ENCODE measurements at places on chromosomes 6 and 20. TPM values are rescaled to one million over a fixed set of nuclear protein-coding genes. Genes with fewer than 3 reads are reported as not detected.

TMEM217 gene
- total RNA-seq: 0.41 TPM

CALHM4 gene
- not detected for total RNA-seq

VIP gene
- total RNA-seq: not detected

NOTCH4 gene
- 0.53 TPM for total RNA-seq

VSTM2L gene
- not detected for total RNA-seq

IER3 gene
- 5.7 TPM for total RNA-seq

CYB5R4 gene
- 15.5 TPM for total RNA-seq

TJAP1 gene
- total RNA-seq: 23.6 TPM

OR14J1 gene
- total RNA-seq: not detected

NRSN2 gene
- 0.69 TPM for total RNA-seq

KIF3B gene
- total RNA-seq: 7.3 TPM

BMP2 gene
- total RNA-seq: not detected

GRCh38 chr6:110949679-110950285, 8.7 kb upstream of the GTF3C6 start:
- H3K4me1 ChIP-seq: no peaks in the 10 kb centered on the region
- no peaks in the 10 kb centered on the region for H3K36me3 ChIP-seq

- peak overlapping the region; percentile 56 for H3K27ac ChIP-seq
- no peaks in the 10 kb centered on the region for H3K27me3 ChIP-seq
- no peak for DNase-seq
- H3K4me3 ChIP-seq: no peak overlapping the region
- peaks cover 4% of the 10 kb centered on the region for H3K4me1 ChIP-seq
Measured at GRCh38 chr6:90424580-90424979, 127.9 kb upstream of the BACH2 start.

DNA sequence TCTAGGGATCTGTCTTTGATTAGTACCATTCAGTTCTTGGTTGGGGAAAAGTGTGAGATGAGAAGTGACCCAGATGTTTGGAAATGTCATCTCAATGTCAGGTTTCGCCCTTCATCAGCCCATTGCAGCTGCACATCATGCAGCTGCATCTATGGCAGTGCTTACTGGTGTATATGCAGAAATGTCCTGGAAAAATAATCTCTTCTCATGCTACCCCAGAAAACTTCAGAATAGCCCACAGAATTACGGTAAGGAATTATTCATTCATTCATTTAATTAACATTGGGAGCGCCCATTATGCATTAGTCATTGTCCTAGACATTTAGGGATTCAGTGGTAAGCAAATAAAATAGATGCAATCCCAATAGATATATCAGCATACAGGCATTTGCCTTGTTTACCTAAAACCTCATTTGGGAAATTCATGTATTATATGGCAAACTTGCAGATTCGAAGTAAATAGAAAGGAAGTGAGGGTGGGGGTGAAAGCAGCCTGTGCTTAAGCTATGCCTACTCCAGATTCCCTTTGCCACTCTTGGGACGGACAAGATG, 89.2 kb downstream of the PDE7B start:
- no peaks in the 10 kb centered on the region for H3K4me1 ChIP-seq
- no peak overlapping the region for H3K27ac ChIP-seq
- no peaks in the 10 kb centered on the region for H3K36me3 ChIP-seq
- no peaks in the 10 kb centered on the region for H3K27me3 ChIP-seq

GRCh38 chr6:13508711-13509705, 21.6 kb upstream of the GFOD1 start:
- peaks cover 4% of the 10 kb centered on the region for H3K27me3 ChIP-seq
- DNase-seq: no peak
- no peaks in the 10 kb centered on the region for H3K4me1 ChIP-seq

- no peak for DNase-seq
- no peaks in the 10 kb centered on the region for H3K36me3 ChIP-seq
- no peaks in the 10 kb centered on the region for H3K27me3 ChIP-seq
- no peak overlapping the region for H3K27ac ChIP-seq
Measured at GRCh38 chr6:149266659-149267058, 50.9 kb upstream of the TAB2 start.

- H3K36me3 ChIP-seq: no peaks in the 10 kb centered on the region
- DNase-seq: no peak
- no peaks in the 10 kb centered on the region for H3K27me3 ChIP-seq
- no peak overlapping the region for H3K4me3 ChIP-seq
- no peak overlapping the region for H3K27ac ChIP-seq
Measured at GRCh38 chr6:45759472-45759810, 256.2 kb downstream of the CLIC5 start.

DNA sequence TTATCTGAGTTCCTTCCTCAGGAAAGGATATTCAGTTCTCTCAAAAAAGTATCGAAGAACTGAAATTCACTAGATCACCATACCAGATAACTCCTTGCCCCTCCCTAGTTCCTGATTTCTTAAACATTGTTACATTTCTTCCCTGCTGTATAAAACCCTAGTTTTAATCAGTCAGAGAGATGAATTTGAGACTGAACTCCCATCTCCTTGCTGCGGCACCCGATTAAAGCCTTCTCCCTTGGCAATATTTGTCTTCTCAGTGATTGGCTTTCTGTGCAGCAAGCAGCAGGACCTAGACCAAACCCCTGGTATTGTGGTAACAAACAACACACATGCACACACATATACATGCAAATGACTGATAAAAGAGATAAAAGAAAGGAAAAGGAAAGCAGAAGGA, 1364.6 kb upstream of the GJE1 start:
- H3K4me1 ChIP-seq: no peaks in the 10 kb centered on the region
- no peaks in the 10 kb centered on the region for H3K36me3 ChIP-seq
- H3K27ac ChIP-seq: no peak overlapping the region
- DNase-seq: no peak
- H3K4me3 ChIP-seq: no peak overlapping the region

DNA sequence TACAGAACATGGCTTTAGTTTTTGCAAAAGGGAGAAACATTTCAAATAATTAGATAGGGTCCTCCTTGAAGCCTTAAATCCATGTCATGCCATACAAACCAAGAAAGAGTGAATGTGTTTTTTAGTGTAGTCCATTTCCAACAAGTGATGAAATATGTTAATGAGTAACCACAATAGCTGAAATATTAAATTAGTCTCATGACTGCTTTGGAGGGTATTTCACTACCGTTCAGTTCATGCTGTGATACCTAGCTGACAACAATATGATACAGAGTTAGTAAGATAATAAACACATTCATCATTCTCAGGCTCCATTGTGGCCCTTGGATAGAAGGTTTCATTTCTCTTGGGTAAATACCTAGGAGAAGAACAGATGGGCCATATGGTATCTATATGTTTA, 5.8 kb upstream of the ID4 start:
- H3K27me3 ChIP-seq: peaks cover 10% of the 10 kb centered on the region
- no peaks in the 10 kb centered on the region for H3K36me3 ChIP-seq

- H3K4me1 ChIP-seq: peaks cover 3% of the 10 kb centered on the region
- H3K4me3 ChIP-seq: no peak overlapping the region
- H3K27me3 ChIP-seq: peaks cover 6% of the 10 kb centered on the region
- DNase-seq: no peak
- H3K36me3 ChIP-seq: no peaks in the 10 kb centered on the region
Measured at GRCh38 chr6:142235272-142235671, 66.5 kb upstream of the ADGRG6 start.

GRCh38 chr6:150176152-150176551, 33.3 kb downstream of the PPP1R14C start:
- no peaks in the 10 kb centered on the region for H3K4me1 ChIP-seq
- H3K27me3 ChIP-seq: no peaks in the 10 kb centered on the region
- no peaks in the 10 kb centered on the region for H3K36me3 ChIP-seq
- no peak for DNase-seq
- no peak overlapping the region for H3K27ac ChIP-seq

DNA sequence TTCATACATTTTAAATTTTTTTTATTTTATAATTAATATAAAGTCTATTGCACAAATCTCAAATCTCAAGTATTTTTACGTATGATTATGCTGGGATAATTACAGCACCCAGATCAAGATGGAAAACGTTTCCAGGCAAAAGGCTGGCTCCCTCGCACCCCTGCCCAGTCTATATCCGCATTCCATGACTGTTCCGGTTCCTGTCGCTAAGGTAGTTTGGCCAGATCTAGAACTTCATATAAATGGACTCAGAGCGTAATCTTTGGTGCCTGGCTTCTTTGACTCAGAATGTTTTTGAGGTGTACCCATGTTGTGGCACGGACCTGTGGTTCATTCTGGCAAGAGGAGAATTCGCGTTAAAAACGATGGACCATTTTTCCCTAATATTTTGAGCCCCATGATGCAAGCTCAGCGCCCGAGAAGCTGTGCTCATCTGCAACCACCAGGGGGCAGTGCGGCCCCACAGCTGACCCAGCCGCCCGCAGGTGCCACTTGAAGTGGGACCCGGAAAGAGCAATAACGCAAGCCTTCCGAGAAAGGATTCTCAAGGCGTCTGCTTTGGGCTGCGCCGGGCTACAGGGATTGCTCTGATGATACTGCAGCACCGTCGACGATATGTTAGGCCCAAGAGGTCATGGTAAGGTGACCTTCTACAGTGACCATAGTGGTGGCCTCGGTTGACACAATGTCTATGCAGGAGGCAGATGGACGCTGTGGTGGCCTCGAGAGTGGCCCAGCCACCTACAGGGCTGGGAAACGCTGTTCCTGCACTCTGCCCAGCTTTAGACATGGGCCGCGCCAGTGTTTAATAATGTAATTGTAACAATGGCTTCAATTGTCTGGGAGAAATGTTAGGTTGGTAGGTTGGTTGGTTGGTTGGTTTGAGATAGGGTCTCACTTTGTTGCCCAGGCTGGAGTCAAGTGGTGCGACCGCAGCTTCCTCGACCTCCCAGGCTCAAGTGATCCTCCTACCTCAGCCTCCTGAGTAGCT, 160.1 kb downstream of the ZMYND8 start:
- H3K27ac ChIP-seq: no peak overlapping the region
- H3K36me3 ChIP-seq: no peaks in the 10 kb centered on the region
- no peak overlapping the region for H3K4me3 ChIP-seq
- H3K4me1 ChIP-seq: peaks cover 5% of the 10 kb centered on the region
- H3K27me3 ChIP-seq: no peaks in the 10 kb centered on the region
- DNase-seq: peak; percentile 79

DNA sequence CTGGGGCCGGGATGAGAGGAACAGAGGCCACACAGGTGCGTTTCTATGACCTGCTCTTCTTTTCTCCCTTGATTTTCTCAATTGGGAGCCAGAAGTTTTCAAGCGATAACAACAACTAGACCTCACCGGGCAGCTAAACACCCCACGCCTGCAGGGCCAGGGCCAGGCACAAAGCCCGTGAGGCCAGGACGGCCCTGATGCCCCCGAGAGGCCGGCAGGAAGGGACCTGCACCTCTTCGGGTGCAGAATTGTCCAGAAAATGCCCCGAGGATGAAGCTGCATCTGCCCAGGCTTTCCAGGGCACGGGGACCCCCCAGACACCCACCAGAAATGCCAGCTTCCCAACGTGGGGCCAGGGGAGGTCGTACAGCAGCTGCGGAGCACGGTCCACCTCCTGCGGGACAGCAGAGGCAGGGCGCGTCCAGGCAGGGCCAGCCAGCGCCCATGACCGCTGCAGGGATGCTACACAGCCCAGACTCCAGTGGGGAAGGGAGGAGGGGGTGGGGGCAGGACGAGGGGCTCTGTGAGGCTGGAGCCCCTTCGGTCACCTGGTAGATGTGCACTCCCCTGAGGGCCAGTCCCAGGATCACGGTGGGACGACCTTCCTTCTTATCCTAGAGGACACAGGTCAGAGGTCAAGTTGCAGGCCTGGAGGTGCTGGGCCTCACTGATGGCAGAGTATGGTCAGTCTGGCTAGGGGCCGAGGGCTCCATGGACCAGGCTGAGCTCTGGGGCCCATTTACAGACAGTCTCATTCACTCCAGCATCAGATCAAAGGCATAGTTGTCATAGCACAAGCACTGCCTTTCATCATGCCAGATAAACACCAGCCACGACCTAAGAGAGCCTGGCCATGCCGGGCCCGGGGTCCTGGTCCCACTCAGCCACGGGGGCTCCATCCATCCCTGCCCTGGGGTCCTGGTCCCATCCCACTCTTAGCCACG, 16.4 kb downstream of the FRMD1 start:
- no peak overlapping the region for H3K4me3 ChIP-seq
- no peak for DNase-seq
- H3K4me1 ChIP-seq: no peaks in the 10 kb centered on the region
- H3K27ac ChIP-seq: no peak overlapping the region
- no peaks in the 10 kb centered on the region for H3K27me3 ChIP-seq

DNA sequence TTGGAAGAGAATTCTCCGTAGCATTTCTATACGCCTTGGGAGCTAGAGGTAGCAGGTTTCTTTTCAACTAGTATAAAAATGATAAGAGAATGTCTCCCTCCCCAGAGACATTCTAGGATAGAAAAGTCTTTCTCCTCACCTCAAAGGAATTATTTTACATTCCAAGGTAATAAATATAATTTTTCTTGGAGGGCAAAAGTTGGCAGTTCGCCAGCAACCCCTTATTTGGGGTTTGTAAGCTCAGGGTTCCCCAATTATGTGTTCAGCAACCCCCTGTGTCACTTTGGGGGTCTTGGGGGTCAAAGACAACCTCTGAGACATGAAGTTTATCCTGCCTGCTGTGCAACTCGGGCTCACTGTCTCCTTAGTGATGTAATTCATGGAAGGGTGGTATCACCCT, 58.3 kb downstream of the THEMIS start:
- no peak for DNase-seq
- peaks cover 44% of the 10 kb centered on the region for H3K36me3 ChIP-seq
- H3K27ac ChIP-seq: no peak overlapping the region
- H3K27me3 ChIP-seq: no peaks in the 10 kb centered on the region
- no peak overlapping the region for H3K4me3 ChIP-seq

GRCh38 chr6:9225441-9225871, 790.1 kb upstream of the SLC35B3 start:
- H3K27ac ChIP-seq: no peak overlapping the region
- no peak overlapping the region for H3K4me3 ChIP-seq
- no peak for DNase-seq
- no peaks in the 10 kb centered on the region for H3K4me1 ChIP-seq
- H3K27me3 ChIP-seq: no peaks in the 10 kb centered on the region

DNA sequence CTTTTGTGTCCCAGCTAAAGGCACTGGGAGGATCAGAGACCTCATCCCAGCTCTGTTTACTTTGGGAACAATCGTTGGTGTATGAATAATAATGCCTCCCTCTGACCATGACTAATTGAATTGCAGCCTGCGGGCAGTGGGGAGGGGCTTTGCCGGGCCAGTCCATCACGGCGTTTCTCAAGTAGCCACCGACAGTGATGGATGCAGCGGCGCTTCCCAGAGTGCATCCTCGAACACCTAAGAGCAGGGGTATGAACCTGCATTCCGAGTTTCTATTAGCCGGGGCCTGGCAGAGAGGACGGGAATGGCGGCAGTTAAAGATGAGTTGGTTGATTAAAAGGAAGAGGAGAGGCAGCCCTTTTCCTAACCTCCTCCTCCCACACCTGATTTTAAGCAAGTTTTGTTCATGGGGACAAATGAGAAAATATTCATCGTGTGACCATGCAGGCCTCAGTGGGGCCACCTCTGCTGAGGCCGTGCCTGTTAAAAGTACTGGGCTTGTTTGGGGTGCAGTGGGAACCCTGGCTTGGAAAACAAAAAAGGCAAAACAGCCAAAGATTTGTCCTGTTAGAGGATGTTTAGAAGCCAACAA, 154.1 kb downstream of the FOXA2 start:
- H3K27me3 ChIP-seq: no peaks in the 10 kb centered on the region
- no peaks in the 10 kb centered on the region for H3K36me3 ChIP-seq
- no peak overlapping the region for H3K27ac ChIP-seq
- H3K4me1 ChIP-seq: no peaks in the 10 kb centered on the region
- no peak for DNase-seq

All from CD4-positive, alpha-beta T cell (primary cell).